M059J (cell line): ENCODE measurements at places on chromosomes 16 and 17. TPM values are rescaled to one million over a fixed set of nuclear protein-coding genes. Genes with fewer than 3 reads are reported as not detected.

Gene LRRC37A
- total RNA-seq: 0.89 and 1.5 TPM in 2 replicates

Gene TPSD1
- not detected in 2 replicates for total RNA-seq

Gene CSH1
- total RNA-seq: not detected in 2 replicates

DNA sequence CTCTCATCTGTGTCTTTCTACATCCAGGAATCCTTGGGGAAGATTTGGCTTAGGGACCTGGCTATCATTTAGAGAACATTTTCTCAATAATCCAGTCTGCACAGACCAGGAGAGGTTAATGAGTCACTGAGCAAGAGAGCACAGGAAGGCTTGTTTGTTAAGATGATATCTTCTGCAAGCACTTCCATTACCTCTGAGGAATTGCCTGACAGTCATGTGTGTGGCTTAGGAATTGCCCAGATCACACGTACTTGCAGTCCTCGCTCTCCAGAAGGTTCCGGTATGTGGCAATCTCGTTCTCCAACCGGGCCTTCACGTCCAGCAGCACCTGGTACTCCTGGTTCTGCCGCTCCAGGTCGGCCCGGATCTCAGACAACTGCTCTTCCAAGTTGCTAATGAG, 3.3 kb downstream of the KRT37 start:
- DNase-seq: peak; percentile 85

- DNase-seq: no peak
Observed at GRCh38 chr16:49414671-49415070, 41.1 kb downstream of the C16orf78 start.

DNA sequence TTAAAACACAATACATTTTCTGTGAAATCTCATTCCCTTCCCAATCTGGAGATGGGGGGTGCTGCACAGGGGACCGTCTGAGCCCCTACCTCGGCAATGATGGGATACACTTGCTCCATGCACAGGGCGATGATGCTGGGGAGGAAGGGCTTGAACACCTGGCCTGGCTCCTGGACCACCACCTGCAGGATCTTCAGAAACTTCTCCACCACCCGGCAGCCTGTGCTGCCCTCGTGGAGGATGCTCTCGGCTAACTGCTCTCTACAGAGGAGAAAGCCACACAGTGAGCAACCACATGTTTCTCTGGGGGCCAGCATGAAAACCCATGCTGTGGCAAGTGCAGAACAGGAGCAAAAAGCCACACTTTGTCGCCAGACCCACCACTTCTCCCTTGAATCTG, 42.4 kb upstream of the GSG1L start:
- no peak for DNase-seq

GRCh38 chr17:48510761-48511604, 19.8 kb downstream of the HOXB1 start:
- DNase-seq: no peak

DNA sequence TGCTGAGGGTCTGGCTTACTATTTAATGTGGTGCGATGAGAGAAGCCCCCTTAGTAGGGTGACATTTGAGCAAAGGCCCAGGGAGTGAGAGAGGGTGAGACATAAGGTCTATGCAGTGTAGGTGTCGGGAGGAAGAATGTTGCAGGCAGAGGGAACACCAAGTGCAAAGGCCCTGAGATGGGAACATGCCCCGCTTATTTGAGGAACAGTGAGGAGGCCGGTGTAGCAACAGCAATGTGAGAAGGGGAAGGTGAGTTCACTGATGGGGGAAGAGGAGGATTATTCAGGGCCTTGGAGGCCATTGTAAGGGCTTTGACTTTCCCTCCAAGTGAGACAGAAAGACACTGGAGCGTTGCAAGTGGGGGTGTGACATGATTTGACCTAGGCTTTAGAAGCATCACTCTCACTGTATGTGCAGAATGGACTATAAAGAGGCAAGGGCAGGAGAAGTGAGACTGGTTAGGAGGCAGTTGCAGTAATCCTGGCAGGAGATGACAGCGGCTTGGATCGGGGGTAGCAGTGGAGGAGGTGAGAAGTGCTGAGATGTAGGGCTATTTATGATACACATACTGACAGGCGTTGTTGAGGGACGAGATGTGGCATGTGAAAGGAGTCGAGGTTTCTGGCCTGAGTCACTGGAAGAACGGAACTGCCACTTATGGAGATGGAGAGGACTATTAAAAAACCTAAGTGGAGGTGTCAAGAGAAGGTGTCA, 145.3 kb downstream of the SPECC1 start:
- no peak for DNase-seq
